ENCODE measurements at places on chromosomes 3 and 15.

DNA sequence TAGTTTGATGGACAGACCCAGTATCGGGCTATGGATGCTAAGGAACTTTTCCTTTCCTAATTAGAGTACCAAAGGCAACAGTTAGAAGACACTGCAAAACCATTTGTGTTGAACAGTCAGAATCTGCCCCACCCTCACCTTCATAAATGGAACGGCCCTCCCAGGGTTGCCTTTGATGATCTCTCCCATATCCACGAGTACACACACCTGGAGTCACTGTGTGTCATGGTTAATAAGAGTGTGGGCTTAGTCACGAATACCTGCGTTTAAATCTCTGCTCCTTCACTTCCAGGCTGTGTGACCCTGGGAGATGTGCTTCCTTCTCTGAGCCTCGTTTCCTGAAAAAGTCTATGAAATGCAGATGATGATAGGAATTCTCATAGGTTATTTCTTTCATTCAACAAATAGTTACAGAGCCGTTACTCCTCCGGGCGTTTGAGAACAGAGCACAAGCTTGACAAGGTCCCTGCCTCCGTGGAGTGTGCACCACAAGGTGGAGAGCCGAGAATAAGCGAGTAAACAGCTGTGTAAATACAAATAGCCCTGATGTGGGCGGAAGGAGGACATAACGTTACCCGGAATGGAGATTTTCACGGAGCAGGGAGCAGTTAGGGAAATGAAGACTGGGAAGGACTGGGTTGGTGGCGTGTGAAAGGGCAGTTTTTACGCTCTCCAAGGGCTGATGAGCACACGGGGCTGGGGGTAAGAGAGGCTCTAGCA is 6.7 kb downstream of the SLC51A start:
- no peak for DNase-seq

DNA sequence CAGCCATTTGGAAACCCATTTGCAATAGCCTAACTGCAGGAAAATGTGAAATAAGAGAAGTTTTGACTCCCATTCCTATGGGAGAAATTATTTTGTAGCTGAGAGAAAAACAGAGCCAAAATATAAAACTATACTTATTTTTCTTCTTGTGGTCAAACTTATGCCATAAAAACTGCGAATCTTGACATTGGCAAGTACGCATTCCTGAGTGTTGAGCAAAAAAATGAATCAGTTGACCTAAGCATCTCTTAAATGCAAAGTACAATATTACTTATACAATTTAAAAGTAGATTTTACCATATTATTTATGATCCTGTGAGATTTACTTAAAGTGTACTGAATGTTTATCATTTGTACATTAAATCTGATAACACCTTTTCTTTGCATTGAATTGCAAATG is 50.1 kb upstream of the CMC1 start:
- no peak for DNase-seq

- peak; percentile 82 for DNase-seq
These were observed 15.0 kb downstream of the RNF111 start for GRCh38 chr15:59002418-59002859.

DNA sequence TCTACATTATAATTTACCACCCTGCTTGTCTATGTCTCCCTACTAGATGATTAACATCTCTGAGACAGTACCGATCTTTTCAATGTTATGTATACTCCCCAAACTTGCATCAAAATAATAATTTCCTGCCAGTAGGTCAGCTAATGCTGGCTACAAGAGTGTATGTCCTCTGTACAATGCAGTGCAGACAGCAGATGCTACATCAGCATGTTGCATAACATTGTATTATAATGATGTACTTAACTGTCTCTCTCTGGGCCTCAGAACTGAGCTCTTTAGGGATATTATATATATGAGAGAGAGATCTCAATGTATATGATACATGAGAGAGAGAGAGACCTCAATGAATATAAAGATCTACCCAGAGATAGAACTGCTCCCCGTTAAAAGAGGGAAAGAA is 456.6 kb downstream of the SHQ1 start:
- DNase-seq: no peak

DNA sequence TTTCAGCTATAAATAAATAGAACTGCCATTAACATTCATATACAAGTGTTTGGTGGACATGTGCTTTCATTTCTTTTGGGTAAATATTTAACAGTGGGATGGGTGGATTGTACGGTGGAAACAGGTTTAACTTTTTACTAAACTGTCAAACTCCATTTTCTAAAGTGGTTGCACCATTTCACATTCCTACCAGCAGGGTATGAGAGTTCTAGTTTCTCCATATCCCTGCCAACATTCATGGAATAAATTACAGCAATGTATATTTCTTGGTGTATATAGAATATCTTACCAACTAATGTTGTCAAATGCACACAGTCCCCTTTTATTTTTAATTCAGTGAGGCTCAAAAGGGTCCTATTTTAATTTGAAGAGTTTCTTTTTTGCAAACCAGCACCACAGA is 71.3 kb upstream of the CTXND1 start:
- no peak for DNase-seq

GRCh38 chr15:91872356-91873137 is 19.0 kb downstream of the SLCO3A1 start:
- no peak for DNase-seq

GRCh38 chr3:49054344-49054862 is 25.2 kb upstream of the IMPDH2 start:
- DNase-seq: no peak

GRCh38 chr3:179729981-179730380 is 77.1 kb downstream of the USP13 start:
- DNase-seq: no peak

- DNase-seq: peak; percentile 88
These were observed 2.1 kb downstream of the TRIM69 start for GRCh38 chr15:44738340-44738984.

- no peak for DNase-seq
These were observed 154.1 kb downstream of the ADAMTS17 start for GRCh38 chr15:100187677-100188076.

GRCh38 chr3:132090921-132091320 is 56.1 kb upstream of the CPNE4 start:
- no peak for DNase-seq

DNA sequence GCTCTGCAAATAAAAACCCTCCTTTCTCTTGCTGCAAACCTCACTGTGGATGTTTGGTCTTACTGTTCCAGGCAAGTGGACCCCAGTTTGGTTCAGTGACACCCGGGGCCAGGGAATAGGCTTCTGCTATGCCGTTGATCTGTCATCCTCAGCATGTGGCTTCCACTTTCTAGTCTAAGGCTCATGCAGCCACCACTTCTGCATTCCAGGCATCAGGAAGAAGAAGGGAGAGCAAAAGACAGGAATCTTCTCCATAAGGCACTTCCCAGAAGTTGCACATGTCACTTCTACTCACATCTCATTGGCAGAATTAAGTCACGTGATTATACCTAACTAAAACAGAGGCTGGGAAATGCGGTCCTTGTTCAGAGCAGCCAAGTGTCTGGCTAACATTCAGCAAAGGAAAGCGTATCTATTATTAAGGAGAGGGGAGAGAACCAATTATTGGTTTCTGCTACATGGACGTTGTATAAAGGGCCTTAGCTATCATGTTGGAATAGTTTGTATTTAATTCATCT is 173.6 kb upstream of the PFN2 start:
- DNase-seq: no peak

DNA sequence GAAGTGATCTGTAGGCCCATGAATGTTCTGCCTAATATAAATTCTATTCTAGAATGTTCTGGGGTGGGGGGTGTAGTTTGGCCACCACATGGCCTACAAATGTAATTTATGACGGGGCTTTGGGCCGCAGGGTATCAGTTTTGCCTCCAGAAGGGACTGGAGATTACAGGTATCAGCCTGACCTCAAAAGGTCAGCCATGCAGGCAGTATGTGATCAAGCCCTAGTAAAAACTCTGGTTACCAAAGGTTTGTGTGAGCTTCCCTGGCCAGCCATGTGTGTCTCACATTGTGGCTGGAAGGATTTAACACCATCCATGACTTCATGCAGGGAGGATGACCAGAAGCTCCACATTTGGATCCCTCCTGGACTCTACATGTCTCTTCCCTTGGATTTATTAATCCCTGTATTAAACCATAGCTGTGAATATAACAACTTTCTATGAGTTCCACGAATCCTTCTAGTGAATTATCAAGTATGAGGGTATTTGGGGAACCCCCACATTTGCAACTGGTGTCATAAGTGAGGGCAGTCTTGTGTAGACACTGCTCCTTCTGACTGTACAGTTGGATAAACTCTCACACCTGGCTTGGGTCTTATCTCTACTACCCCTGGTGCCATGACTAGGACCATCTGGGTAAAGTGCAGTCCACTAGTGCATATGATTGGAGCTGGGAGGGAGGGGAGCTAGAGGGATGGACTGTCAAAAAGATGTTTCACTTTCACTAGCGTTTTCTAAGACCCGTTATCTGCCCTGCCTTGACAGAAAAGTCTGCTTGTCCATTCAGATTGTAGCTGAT is 50.0 kb upstream of the RFX7 start:
- no peak for DNase-seq

- DNase-seq: no peak
These were observed 56.7 kb upstream of the CMTM8 start for GRCh38 chr3:32181796-32182195.

DNA sequence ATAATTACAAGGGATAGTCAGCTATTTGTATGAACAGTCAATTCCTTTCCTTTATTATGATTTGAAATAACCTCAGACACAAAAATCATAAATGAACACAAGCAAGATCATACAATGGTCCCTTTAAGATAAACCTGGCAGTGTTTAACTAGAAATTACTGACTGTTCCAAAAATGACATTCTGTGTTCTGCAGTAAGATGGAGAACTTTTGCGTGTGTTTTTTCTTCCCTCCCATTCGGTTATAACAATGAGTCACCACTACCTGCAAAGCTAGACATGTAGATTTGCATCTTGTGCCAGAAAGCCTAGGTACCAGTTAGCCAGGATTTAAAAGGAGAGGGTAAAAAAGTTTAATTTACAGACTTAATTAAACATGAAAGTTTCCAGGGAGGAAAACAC is 248.2 kb upstream of the ADAMTS9 start:
- DNase-seq: no peak

GRCh38 chr3:192259661-192260060 is 467.7 kb downstream of the FGF12 start:
- DNase-seq: no peak

GRCh38 chr3:172334671-172335207 is 113.5 kb downstream of the GHSR start:
- DNase-seq: no peak

GRCh38 chr3:151152455-151153079 is 50.4 kb downstream of the GPR171 start:
- no peak for DNase-seq

DNA sequence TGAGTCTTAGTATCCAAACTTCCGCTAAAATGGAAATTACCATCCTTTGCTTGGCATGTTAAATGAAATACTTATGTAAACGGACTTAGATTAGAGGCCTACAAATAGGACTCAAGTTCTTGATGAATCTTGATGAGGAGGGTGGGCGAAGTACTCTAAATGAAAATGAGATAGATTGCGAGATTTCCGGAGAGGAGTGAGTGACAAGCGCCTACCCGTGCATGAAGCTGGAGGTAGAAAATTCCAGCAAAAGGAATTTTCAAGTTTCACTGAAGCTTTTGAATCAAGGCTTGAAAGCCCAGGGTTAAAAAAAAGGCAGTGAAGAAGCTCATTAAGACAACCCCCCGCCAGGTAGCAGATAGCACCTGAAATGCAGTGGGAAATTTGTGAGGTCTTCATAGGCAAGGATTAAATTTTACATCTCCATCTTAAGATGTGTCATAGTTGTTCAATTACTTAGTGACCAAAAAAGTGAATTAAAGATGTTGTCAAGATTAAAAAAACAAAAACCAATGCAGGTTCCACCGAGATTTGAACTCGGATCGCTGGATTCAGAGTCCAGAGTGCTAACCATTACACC is 655 bp upstream of the RAB11A start:
- no peak for DNase-seq

- peak; percentile 83 for DNase-seq
These were observed 21.9 kb downstream of the C3orf62 start for GRCh38 chr3:49255112-49255511.

DNA sequence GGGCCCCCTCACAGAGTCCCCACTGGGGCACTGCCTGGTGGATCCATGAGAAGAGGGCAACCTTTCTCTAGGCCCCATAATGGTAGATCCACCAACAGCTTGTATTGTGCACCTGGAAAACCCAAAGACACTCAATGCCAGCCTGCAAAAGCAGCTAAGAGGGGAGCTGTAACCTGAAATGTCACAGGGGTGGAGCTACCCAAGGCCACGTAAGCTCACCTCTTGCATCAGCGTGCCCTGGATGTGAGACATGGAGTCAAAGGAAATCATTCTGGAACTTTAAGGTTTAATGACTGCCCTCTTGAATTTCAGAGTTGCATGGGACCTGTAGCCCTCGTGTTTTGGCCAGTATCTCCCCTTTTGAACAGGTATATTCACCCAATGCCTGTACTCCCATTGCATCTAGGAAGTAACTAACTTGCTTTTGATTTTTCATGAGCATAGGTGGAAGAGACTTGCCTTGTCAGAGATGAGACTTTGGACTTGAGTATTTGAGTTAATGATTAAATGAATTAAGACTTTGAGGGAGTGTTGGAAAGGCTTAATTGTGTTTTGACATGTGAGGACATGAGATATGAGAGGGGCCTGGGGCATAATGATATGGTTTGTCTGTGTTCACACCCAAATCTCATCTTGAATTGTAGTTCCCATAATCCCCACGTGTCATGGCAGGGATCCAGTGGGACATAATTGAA is 900.9 kb upstream of the ROBO1 start:
- no peak for DNase-seq

DNA sequence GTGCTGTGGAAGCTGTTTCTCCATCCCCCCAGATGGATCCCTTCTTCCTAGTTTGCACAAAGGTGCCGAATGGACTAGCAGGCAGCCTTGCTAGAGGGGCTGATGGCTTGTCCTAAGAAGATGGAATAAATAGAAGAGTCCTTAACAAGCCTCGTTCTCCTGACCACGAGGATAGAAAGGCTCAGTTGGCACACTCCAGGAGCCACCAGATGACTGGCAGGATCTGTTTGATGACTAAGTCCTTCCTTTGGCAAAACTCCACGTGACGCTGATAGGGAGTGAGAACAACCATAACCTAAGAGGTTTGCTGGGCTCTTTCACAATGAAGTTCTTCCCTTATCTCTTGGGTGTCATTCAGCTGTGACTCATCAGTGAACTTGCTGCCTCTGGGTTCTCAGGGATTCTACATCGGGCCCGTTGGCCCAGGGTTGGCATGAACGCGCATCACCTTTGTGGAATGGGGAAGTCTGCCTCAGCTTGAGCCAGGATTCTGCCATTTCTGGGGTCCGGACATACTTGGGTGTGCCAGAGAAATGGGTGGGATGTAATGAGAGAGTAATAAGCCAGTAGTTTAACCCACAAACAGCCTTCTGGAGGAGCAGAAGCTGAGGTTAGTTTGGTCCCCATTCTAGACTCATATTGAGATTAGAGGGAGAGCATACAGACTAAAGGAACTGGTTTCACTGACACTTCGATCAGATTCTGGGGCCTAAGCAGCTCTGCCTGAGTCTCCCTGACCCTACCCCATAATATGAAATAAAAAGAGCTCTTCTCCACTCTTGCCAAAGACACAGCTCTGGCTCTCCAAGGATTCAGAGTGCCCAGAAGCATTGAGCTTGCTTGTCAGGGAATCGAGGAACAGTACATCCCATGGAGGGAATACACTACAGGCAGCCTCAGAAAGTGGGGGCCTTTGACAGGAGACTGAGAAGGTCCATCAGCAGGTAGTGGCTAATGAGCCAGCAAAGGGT is 2.0 kb upstream of the MELTF start:
- DNase-seq: peak; percentile 83

GRCh38 chr3:147007736-147008245 is 398.6 kb downstream of the ZIC4 start:
- no peak for DNase-seq
